A549 (cell line): ENCODE measurements at places on chromosomes 6 and 20.

- no peak for DNase-seq
Measured at GRCh38 chr20:6668546-6668945, 98.9 kb upstream of the BMP2 start.

DNA sequence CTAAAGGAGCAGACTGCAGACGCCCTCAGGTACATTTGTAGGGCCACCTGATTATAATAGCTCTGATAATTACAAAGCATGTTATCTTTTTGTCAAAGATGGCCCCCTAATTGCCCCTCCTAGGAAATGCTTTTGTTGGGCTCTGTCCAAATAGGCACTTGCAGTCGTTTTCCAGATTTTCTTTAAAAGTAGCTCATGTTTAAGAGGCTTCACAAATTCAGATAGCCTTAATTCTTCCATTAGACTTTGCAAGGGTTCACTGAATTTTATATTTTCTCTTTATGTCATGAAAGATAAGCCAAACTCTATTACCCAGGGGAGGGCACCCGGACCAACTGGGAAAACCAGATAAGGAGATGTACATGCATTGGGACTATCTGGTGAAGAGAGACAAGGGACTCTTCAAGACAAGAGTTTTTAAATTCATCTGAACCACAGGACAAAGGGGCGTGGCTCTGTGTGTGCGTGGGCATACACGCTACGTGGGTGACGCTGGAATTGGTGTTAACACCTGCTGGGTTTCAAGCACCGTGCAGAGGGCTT, 95.6 kb downstream of the TOX2 start:
- DNase-seq = no peak

DNA sequence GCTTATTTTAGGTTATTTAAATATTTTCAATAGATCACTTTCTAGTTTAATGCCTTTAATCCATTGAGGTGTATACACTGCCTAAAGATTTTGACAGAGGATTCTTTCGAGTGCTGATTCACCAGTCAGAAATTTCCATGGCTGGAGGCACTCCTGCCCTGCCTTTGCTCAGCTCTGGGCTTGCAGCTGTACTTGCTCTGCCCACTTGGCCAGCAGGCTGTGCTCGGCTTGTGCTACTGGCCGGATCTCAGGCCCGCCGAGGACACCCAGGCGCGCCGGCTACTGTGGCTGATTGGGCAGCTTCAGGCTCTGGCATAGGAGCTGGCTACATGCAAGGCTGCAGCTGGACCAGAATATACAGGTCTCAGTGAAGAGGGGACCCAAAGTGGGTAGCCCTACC, 675.1 kb upstream of the MMS22L start:
- DNase-seq = peak; percentile 0

GRCh38 chr20:51404297-51405060, 138.0 kb downstream of the NFATC2 start:
- DNase-seq = no peak

DNA sequence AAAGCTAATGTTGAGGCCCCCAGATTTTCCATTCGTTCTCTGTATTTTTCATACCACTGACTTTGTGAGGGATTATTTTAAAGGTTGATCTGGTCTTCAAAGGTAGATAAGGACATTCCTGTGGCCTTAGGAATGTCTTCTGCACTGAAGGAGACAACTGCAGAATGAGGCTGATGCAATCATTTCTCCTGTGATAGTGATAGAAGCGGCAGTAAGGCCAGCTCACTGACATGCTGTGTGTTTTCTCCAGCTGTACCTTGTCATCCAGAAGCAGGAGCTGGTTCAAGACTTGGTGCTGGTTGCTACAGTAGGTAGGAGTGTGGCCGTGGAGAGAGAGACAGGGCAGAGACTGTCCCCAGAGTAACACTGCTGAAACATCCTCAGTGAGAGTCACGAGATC, 53.8 kb downstream of the DCBLD1 start:
- DNase-seq = no peak

DNA sequence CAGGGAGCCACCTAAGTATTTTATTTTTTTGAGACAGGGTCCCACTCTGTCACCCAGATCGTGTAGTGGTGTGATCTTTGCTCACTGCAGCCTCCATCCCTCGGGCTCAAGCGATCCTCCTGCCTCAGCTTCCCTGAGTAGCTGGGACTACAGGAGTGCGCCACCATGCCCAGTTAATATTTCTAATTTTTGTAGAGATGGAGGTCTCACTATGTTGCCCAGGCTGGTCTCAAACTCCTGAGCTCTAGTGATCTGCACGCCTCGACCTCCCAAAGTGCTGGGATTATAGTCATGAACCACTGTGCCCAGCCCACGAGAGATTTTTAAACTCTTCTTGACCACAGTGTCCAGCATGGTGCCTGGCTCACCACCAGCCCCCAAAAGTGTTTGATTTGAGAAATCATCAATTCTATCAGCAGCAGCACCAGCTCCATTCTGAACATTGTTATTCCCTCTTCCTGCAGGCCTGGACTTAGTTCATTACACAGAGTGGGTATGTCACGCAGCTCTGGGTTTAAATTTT, 2.3 kb upstream of the TGM2 start:
- no peak for DNase-seq

GRCh38 chr6:36615018-36615761, 21.0 kb downstream of the SRSF3 start:
- peak; percentile 60 for DNase-seq

GRCh38 chr6:41602864-41603608, 35.2 kb upstream of the MDFI start:
- DNase-seq = peak; percentile 80

DNA sequence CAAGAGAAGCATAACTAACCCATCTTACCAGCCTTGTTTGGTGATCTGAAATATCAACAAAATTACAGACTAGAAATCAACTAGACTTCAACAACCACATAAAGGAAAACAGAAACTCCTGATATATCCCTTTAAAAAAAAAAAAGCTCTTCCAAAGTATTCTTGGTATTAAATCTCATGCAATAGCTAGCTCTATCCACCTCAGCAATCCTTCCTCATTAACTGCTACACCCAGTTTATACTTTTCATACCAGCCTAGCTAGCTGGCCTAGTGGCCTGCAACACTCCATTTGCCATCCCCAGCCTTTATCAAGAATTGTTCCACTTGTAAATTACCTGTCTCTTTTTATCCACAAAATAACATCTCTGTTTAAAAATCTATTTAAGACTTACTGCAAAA, 69.0 kb downstream of the BACH2 start:
- DNase-seq = no peak
